Left ventricle myocardium inferior (tissue), 1 donor: ENCODE measurements at places on chromosomes 4 and X.

DNA sequence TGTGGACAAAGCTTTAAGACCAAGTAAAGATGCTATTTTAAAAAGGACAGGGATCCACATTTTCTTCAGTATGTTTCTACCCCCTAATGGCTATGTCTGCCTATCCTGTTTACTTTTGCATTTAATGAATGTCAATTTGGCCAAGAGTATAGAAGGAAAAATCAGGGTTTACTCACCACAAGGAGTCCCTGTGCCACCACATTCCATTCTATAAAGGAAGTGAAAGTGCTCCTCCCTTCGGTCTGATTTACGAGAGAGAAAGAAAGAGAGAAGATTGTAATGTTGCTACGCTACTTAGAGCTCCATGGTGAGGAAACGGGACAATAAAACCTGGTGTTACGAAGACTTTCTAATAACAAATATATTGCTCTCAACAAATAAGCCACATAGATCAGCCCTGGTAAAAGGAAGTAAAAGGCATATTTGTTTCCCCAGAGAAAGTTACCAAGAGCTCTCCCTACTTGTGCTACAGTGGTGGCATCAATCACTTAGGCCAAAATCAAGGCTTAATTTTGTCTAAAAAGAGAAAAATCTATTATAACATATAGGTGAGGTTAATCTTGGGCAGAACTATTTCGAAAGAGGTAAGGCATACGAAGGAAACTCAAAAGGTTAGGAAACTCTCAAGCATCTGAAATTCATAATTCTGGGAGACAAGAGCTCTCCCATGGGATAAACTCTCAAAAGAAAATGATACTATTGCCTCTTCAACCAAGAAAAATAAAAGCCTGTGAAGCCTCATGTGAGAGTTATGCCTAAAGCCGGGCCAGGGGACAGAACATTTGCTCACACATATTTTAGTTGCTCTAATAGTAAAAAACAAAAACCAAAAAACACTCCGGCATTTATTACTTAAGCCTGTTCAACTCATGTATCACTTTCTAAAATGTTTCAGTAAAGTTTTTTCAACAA is 29.5 kb downstream of the TAPT1 start:
- peak overlapping the region; percentile 46 for H3K4me3 ChIP-seq
- peaks cover 10% of the 10 kb centered on the region for H3K36me3 ChIP-seq
- DNase-seq: no peak

- no peaks in the 10 kb centered on the region for H3K36me3 ChIP-seq
- no peak for DNase-seq
- H3K27ac ChIP-seq: peak overlapping the region; percentile 18
- H3K27me3 ChIP-seq: no peaks in the 10 kb centered on the region
- no peaks in the 10 kb centered on the region for H3K4me1 ChIP-seq
- H3K4me3 ChIP-seq: no peak overlapping the region
Measured at GRCh38 chr4:145230726-145231125, 50.3 kb upstream of the OTUD4 start.

DNA sequence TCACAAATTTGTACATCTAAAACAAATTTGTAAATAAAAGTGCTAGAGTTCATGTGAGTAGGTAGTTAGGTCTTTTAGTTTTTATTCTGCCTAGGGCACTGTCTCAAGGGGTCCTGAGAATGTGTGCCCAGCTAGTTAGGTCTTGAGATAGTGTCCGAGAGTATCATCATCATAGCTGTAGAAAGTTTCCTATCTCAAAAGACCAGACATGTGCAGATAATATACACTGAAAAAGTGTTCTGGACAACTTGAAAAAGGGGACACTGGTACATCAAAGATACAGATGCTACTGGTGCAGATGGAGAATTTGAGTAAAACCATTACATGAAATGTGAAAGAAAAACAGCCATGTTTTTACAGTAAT is 1.8 kb upstream of the ZCCHC4 start:
- H3K27me3 ChIP-seq: no peaks in the 10 kb centered on the region
- peaks cover 11% of the 10 kb centered on the region for H3K36me3 ChIP-seq
- peaks cover 12% of the 10 kb centered on the region for H3K4me1 ChIP-seq
- H3K4me3 ChIP-seq: no peak overlapping the region
- no peak for DNase-seq

- no peak overlapping the region for H3K27ac ChIP-seq
Measured at GRCh38 chr4:93066749-93067148, 761.8 kb upstream of the ATOH1 start.

DNA sequence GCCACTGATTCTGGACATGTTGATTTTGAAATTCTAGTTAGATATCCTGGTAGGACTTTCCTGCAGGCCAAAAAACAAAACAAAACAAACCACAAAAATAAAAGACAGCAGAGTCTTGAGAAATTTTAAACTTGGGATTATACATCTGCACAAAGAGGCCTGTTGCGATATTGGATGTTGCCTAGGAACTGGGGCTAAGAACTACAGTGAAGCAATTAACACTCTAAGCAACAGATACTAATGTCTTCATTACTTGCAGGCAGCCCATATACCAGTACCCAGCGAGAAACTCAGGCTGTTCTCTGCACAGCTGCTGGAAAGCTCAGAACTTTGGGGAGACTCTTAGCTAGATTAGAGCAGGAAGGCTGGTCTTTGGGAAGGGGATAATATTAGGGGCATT is 69.1 kb upstream of the SCOC start:
- peaks cover 19% of the 10 kb centered on the region for H3K4me1 ChIP-seq
- H3K4me3 ChIP-seq: no peak overlapping the region
- no peak for DNase-seq
- H3K27me3 ChIP-seq: no peaks in the 10 kb centered on the region

DNA sequence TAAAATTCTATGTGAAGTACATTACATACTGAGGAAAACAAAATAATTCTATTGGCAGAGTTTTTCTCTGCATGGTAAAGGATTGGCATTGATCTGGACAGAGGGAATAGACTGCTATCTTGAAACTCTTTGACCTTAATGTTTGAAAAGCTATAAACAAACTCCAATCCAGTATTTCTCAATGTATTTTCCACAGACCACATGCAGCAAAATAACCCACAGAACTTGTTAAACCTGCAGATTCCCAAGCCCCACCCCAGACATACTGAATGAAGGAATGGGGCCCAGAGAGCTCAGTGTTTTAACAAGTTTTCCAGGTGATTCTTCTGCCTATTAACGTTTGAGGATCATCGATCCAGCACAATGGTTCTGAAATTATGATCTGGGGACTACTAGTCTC is 15.7 kb downstream of the RNF128 start:
- no peaks in the 10 kb centered on the region for H3K27me3 ChIP-seq
- H3K4me1 ChIP-seq: no peaks in the 10 kb centered on the region
- no peak for DNase-seq
- H3K36me3 ChIP-seq: no peaks in the 10 kb centered on the region
- H3K27ac ChIP-seq: no peak overlapping the region

DNA sequence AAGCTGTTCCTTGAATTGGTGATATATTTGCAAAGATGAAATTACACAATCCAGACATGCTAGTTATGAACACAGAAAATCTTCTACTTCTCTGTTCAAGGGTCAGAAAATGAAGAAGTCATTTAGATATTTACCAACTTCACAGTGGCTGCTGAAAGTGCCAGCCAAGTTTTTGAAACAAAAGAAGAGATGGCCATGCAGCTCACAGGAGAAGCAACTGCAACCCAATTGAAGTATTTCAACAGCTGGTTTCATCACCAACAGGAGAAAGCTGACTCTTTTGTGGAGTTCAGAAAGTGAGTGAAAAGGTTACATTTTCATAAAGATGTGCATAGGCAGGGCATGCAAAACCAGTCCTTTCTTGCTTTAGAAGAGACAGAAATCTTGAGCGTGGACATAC is 70.1 kb upstream of the LSM6 start:
- no peaks in the 10 kb centered on the region for H3K4me1 ChIP-seq
- no peak for DNase-seq
- peaks cover 3% of the 10 kb centered on the region for H3K27me3 ChIP-seq
- H3K4me3 ChIP-seq: no peak overlapping the region
- H3K36me3 ChIP-seq: no peaks in the 10 kb centered on the region

DNA sequence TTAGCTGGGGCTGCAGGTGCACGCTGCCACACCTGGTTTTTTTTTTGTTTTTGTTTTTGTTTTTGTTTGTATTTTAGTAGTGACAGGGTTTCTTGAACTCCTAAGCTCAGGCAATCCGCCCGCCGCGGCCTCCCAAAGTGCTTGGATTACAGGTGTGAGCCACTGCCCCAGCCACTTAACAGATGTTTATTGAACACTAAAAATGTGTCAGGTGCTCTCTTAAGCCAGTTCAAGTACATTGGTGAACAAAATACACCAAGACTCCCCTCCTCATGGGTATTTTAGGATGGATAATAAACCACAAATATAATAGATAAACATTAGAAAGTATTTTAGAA is 69.9 kb downstream of the TRAPPC11 start:
- no peak overlapping the region for H3K27ac ChIP-seq
- no peak for DNase-seq
- H3K27me3 ChIP-seq: no peaks in the 10 kb centered on the region
- H3K36me3 ChIP-seq: no peaks in the 10 kb centered on the region

GRCh38 chrX:20973038-20973437 is 401.2 kb upstream of the CNKSR2 start:
- H3K27me3 ChIP-seq: no peaks in the 10 kb centered on the region
- no peaks in the 10 kb centered on the region for H3K36me3 ChIP-seq
- H3K4me1 ChIP-seq: no peaks in the 10 kb centered on the region
- DNase-seq: no peak
- no peak overlapping the region for H3K27ac ChIP-seq

DNA sequence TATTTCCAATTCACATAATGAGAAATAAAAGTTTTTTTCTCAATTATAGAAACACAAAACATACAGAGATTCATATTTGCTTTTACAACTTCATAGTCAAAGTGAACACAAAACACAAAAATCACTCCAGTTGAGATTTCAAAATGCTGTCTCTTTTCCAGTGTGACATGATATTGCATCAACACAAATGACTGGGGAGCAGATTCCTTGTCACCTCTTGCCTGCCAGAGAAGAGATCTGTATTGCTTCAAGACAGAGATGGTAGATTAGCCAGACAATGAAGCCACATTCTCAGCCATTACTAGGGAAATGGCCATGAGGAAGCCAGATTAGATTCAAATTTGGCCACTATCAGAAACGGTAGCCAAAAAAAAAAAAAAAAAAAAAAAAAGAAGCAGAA is 2313.1 kb upstream of the AGA start:
- no peak overlapping the region for H3K4me3 ChIP-seq
- H3K27ac ChIP-seq: no peak overlapping the region
- no peaks in the 10 kb centered on the region for H3K36me3 ChIP-seq
- DNase-seq: no peak

DNA sequence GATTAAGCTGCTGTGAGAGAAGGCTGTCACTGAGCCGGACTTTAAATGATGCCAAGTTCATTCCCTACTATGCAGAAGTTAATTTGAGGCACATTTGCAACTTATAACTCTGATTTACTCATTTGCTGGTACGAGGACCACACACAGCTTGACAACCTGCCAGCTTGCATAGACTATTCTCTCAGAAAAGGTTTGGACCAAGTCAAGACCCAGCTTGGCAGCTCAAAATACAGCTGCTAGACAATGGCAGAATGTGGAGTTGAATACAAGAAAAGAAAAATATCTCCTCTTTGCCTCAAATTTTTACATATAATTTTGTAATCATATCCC is 338.9 kb downstream of the DHX15 start:
- H3K4me1 ChIP-seq: peaks cover 85% of the 10 kb centered on the region
- H3K27me3 ChIP-seq: no peaks in the 10 kb centered on the region
- no peak overlapping the region for H3K4me3 ChIP-seq
- DNase-seq: no peak
- H3K36me3 ChIP-seq: no peaks in the 10 kb centered on the region

DNA sequence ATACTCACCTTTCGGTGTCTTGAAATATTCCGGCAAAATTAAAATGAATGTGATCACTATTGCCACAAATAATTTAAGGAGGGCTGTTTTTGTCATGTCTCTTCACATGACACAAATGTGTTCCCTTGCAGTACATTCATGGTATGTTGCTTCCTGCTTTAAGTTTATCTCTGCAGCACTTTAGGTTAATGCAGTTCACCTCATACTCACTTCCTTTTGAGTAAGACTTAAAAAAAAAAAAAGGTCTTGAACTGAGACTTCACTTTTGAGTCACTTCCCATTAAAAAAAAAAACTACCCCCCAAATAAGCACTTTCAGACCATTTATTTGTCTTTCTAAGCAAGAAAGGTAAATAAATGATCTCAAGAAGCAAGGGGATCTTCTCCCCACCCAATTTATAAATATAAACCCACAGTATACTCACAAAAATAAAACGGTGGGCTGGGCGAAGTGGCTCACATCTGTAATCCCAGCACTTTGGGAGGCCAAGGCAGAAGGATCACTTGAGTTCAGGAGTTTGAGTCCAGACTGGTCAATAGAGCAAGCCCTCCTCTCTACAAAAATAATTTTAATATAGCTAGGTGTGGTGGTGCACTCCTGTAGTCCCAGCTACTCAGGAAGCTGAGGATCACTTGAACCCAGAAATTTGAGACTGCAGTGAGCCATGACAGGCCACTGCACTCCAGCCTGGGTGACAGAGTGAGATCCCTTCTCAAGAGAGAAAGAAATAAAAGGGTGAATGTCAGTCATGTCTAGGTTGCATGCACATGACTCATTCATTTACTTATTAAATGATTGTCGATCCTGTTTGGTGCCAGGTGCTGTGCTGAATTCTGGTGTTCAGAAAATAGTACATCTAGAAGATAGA is at the start of gene TMEM156:
TMEM156 (minus strand) TSS at position 192 of the 868 bp plus-strand sequence; CDS start at position 96, 96 bp downstream.
- H3K4me3 ChIP-seq: no peak within 1 kb of the TSS
- no peaks in the 10 kb centered on the region for H3K4me1 ChIP-seq
- no peaks in the 10 kb centered on the region for H3K27me3 ChIP-seq
- no peaks in the 10 kb centered on the region for H3K36me3 ChIP-seq
- DNase-seq: no peak
- H3K27ac ChIP-seq: no peak within 1 kb of the TSS

GRCh38 chrX:70039758-70040157 is 10.0 kb downstream of the AWAT2 start:
- no peak overlapping the region for H3K27ac ChIP-seq
- no peaks in the 10 kb centered on the region for H3K4me1 ChIP-seq
- no peaks in the 10 kb centered on the region for H3K36me3 ChIP-seq
- H3K4me3 ChIP-seq: no peak overlapping the region
- no peaks in the 10 kb centered on the region for H3K27me3 ChIP-seq
- no peak for DNase-seq

DNA sequence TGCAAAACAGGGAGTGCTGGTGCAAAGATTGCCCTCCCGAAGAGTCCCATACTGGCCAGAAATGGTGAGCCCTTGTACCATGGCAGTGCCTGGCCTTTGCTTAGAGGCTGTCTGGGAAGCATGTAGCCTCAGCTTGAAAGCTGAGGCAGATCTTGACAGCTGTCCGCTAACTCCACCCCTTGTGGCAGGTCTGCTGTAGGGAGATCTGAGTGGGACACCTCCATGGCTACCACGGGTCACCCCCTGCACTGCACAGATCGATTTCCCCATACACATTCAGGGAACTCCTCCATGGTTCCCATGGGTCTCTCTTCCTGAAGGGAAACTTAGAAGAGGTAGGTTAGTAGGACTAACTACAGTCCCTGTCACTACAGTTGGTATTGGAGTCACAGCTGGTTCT is 6.1 kb upstream of the ACOT9 start:
- H3K36me3 ChIP-seq: no peaks in the 10 kb centered on the region
- H3K27ac ChIP-seq: no peak overlapping the region
- DNase-seq: no peak
- no peaks in the 10 kb centered on the region for H3K4me1 ChIP-seq
- no peak overlapping the region for H3K4me3 ChIP-seq
